ENCODE measurements at places on chromosomes 11 and 22.

- no peak for DNase-seq
These were observed 440.5 kb downstream of the MIAT start for GRCh38 chr22:27097933-27098332.

GRCh38 chr11:75413864-75414263 is 14.5 kb downstream of the RPS3 start:
- DNase-seq = no peak

- DNase-seq = no peak
These were observed 51.7 kb upstream of the CCDC89 start for GRCh38 chr11:85737738-85738137.

DNA sequence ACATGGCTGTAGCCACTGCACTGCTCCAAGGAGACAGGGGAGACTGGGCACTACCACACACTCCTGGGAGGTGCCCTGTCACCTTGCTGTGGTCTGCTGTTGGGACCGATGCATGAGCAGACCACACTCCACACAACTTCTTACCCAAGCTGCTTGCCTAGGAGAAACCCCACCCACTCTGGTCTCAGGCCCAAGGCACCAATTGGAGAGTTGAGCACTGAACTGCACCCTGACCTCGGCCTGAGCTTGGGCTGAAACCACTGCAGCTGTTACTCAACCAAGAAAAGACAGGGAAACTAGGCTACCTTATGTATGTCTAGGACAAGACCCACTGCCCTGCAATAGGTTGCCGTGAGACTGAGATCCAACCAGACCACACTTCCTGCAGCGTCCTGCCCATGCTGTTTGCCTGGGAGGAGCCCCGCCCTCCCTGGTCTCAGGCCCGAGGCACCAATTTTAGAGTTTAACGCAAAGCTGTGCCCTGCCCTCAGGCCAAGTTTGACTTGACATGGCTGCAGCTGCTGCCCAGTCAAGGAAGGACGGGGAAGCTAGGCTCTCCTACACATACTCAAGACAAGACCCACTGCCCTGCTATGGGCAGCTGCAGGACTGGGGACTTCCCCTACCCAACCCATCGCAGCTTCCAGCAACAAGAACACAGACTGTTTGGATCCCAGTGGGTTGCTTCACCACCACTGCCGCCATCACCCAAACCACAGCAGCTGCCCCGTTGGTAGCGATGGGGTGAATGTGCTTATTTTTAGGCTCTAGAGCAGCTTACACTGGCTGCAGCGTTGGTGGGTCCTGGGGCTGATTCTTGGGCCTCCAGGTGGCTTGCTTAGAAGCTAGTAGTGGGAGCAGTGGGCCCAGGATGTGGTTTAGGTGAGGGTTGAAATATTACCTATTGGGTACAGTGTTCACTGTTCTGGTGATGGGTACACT is 66.8 kb downstream of the BRD1 start:
- no peak for DNase-seq

- DNase-seq = no peak
These were observed 18.5 kb downstream of the NF2 start for GRCh38 chr22:29621761-29622526.

- no peak for DNase-seq
These were observed 37.8 kb upstream of the EIF3D start for GRCh38 chr22:36566720-36567119.

- no peak for DNase-seq
These were observed 23.9 kb downstream of the BMAL1 start for GRCh38 chr11:13301522-13301921.

DNA sequence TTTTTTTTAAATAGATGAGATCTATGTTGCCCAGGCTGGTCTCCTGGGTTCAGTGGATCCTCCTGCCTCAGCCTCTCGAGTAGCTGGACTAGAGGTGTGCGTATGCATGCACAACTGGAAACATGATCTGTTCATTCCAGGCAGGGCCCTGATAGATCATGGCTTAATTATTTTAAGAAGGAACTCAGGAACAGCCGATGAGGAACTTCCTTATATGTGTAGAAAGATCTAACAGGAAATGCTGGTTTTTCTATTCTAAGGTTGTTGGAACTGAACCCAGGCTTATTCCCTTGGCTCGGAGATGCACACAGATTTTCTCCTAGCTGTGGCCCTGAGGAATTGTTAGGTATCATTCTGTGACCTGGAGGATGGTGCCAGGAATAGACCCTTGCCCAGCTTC is 32.4 kb downstream of the SPECC1L start:
- DNase-seq = no peak

DNA sequence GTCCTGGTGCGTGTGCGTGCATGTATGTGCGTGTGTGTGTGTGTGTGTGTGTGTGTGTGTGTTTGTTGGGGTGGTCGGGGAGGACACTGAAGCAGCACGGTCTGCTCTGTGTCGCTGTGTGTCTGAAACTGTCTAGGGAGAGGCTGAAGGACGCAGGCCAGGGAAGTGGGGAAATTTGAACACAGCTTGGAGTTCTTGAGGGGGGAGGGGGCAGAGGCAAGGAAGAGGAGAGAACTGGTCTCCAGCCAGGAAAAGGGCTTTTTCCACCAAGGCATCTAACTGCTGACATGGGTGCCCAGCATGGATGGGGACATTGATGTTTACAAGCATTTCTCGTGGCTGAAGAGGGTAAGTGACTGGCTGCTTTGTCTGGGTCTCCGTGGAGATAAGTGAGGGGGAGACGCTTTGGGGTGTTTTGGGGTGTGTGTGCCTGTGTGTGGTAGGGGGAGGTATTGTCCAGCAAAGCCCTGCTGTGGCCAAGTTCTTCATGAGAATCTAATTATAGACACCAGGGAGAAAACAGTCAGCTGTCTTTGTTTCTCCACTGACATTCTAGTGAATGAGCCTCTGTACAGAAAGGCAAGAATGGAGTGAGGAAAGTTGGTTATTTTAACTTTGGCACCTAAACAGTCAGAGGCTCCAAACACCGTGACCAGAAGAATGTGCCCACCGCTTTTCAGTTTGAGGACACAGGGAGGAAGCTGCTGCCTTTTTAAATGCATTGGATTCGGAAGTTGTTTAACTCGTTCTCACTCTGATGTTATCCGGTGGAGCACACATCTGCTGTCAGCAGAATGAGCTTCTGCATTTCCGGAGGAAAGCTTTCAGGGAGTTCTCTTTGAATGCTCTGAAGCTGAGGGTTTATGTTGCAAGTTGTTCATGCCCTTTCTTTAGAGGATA is 63.7 kb downstream of the PPFIBP2 start:
- DNase-seq = no peak

- DNase-seq = no peak
These were observed 41.9 kb upstream of the WNT11 start for GRCh38 chr11:76248210-76248609.

DNA sequence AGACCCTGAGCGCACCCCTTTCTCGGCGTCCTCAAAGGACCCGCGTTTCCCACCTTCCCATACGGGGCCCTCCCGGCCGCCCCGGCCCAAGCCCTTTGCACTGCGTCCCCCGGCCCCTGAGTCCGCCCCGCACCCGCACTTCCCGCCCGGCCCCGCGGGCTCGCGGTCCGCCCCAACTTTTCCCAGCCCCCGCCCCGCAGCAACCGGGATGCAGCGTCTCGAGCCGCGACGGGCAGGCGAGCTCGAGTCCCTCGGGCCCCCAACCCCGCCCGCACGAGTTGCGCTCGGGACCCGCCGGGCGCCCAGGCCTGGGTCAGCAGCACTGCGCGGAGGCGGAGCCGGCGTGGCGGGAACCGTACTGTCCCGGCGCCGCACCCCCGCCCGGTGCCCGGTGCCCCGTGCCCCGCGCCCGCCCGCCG is 371 bp downstream of the SMCO4 start:
- no peak for DNase-seq

GRCh38 chr22:39900306-39901227 is at the start of gene GRAP2:
Gene GRAP2, plus strand, starts transcription at chr22:39901084. Its CDS starts 46,023 bp downstream, at chr22:39947107.
- DNase-seq = no peak

DNA sequence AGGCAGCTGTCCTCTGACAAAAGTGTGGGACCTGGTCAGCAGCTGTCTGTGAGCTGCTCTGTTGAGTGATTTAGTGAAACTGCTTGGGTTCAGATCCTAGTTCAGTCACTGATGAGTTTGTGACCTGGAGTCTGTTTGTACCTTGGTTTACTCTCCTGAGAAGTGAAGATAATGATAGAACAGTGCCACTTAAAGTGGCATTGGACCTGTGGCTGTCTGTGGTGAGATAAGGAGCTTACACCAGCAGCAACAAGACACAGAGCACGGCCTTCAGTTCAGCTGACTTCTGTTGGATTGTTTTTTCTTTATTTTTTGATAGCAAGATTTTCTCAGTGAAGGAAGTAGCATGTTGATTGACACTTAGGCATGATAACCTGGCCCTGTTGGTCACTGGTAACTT is 46.2 kb upstream of the CTTN start:
- no peak for DNase-seq

DNA sequence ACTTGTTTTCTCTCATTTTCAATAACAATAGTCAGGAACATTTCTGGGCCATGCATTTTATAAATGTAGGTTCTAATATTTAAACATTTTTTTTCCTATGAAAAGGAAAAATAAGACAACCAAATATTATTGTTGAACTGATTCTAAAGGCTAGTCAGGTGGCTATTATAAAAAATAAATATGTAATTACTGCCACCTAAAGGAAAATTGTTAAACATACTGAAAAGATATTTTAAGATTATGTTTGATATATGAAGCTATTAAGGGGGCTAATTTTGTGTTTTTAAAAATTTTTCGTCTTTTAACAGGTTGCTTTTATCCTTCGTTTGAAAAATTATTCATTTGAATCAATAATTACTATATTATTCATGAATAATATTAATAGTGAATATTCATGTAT is 62.2 kb upstream of the FDX1 start:
- DNase-seq = no peak

DNA sequence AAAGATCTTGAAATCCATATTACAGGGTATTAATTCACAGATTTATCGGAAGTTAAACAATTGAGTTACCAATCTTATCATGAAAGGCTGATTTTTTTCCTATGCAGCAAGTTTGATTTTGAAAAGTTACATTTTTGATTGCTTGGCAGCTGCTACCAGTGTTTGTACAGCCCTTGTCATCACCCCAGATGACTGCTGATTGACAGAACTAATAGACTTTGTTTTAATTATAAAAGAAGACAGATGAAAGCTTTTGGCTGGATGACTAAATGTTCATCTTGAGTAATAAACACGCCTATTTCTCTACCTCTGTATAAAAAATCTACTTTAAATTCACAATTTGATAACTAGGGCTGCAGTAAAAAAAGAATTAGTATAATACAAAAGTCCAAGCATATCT is 259.7 kb downstream of the TTC28 start:
- no peak for DNase-seq

DNA sequence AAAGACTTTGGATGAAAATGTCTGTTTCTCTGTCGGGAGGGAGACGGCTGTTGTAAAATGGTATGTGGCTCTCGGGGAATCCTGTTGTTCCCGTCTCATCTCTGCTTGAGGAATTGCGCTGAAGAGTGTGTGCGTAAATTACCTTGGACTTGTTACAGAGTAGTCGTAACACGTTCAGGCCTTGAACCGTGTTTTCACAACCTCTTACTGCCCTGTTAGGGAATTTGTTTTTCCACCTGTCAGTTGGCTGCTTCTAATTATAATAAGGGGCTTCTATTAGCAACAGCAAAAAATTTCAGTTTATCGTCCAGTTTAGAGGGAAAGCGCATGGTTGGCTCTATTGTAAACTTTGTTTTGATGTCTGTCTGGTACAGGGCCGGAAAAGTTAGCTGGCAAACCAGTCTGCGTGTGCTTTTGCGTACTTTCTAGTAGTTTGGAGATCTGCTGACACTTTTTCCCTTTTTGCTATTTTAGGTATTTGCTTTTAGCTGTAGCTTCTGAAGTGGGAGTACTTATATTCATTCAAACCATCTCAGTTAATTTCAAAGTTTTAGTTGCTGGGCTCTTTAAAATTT is 1.5 kb downstream of the HIPK3 start:
- no peak for DNase-seq

DNA sequence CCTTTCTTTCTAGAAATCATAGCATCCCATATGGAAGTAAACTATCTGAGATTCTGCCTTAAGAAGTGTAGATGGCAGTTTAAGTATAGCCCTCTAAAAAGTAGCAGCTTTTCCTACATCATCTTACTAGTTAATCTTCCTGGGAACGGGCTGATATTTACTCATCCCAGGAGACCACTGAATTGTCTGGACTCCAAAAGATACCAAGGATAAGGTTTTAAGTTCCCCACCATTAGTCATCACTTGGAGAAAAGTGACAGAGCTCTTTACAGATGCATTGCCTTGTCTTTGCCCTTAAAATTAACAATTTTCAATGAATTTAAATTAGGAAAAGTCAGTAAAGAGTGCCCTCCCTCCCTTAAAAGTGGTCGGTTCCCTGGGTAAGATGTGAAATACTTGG is 129.5 kb downstream of the MAML2 start:
- no peak for DNase-seq

GRCh38 chr11:106463796-106464201 is 386.3 kb downstream of the AASDHPPT start:
- DNase-seq = no peak

- no peak for DNase-seq
These were observed 117.8 kb downstream of the SERGEF start for GRCh38 chr11:17894929-17895658.

DNA sequence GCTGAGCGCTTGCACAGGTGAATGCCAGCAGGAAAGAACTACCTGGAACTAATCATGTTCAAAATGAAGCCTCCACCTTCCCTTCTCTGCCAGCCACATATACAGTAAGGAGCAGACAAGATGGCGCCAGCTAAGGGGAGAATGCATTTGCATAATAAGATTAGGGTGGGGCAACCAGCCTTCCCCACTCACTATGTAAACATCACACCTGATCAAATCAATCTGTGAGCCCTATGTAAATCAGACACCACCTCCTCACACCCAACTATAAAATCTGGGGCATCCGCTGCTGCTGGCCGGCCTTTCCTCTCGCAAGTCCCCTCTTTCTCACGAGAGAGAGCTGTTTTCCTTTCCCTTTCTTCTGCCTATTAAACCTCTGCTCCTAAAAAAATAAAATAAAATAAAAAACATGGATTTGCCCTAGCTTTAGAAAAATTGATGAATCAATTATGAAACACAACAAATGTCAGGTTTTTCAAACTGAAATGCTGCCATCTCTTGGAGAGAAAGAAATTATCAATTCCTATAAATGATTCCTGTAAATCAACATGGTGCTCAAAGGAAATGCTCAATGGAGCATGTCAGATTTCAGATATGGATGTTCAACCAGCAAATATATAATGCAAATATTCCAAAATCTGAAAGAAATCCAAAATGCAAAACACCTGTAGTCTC is 108.9 kb downstream of the SGSM3 start:
- no peak for DNase-seq

GRCh38 chr11:111992206-111992855 is 32.9 kb upstream of the DLAT start:
- no peak for DNase-seq

GRCh38 chr11:57223601-57224000 is 13.4 kb downstream of the APLNR start:
- no peak for DNase-seq

GRCh38 chr22:39028281-39028680 is 7.4 kb downstream of the APOBEC3D start:
- no peak for DNase-seq

DNA sequence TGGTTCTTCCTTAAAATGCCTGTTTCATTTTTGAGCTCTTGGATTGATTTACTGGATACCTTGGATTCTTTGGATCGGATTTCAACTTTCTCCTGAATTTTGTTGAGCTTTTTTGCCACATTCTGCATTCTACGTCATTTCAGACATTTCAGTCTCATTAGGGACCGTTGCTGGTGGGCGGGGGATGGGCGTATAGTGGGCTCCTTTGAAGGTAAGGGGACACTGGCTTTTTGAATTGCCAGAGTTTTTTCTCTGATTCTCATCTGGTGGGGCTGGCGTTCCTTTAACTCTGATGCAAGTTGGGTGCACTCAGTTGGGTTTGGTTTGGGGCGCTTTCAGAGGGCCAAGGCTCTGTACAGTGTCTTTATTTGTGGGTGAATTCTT is 216.5 kb downstream of the DYNC2H1 start:
- DNase-seq = no peak

- DNase-seq = no peak
These were observed 39.1 kb upstream of the SHISAL1 start for GRCh38 chr22:44351685-44352377.
